Stimulated activated CD4-positive, alpha-beta T cell treated with anti-CD3 and anti-CD28 coated beads, Interleukin-1b, Interleukin-23, amount 100 ng/mL, for 1 hour (primary cell): ENCODE measurements at places on chromosomes 6 and 20.

DNA sequence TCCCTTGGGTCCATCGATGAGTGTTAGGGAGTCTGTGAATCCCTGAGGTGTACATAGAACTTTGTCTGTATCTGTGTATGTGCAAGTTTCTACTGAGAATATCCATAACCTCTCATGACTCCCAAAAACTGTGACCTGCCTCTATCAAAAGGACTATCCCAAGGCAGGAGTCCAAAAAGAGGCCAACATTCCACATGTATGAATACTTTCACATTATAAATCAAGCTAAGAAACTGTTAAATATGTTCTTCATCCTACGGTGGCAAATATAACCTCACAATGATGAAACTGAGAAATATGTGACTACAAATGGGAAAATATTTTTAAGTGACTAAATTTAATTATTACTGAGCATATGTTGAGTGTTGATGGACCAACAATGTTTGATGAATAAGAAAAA lies 16.1 kb upstream of the STX11 start:
- no peak for DNase-seq

DNA sequence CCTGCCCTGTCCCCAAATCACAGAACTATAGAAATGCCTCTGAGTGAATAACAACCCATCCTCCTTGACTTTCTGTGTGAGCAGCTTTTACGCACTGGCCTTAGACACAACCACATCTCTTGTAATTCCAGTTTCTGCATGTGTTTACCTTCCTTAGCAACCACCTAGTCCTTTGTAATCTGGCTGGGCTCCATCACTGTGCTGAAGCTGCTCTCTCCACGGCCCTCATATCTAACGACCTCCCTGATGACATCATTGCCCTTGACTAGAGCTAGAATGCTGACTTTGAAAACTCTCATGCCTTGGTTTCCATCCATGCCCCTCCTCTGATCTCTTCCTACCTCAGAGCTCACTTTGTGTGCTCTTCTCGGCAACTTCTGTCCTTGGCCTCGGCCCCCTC lies 30.5 kb upstream of the GLP1R start:
- DNase-seq, result no peak

DNA sequence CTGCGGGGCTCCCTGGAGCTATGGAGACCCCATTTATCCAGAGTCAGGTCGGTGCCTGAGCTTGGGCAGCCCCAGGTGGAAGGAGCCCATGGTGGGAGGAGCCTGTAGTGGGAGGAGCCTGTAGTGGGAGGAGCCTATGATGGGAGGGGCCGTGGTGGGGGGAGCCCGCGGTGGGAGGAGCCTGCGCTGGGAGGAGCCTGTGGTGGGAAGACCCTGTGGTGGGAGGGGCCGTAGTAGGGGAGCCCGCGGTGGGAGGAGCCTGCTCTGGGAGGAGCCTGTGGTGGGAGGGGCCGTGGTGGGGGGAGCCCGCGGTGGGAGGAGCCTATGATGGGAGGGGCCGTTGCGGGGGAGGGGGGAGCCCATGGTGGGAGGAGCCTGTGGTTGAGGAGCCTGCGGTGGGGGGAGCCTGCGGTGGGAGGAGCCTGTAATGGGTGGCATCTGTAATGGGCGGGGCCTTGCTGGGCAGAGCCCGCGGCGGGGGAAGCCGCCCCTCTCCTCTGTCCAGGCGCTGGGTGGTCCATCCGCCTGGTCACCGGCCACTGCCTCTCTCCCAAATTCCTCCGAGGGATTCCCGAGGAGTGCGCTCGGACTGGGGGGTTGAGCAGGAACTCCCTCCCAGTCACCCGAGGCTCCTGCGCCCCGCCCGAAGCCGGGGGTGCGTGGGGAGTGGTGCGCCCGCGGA lies 567 bp upstream of the FNDC11 start:
- DNase-seq, result peak; percentile 91

GRCh38 chr6:26092443-26092842 lies 5.2 kb downstream of the HFE start:
- DNase-seq, result no peak

- DNase-seq, result no peak
These were observed 239.5 kb downstream of the SLC35F1 start for GRCh38 chr6:118146584-118146983.

GRCh38 chr6:40210628-40211056 lies 276.4 kb upstream of the MOCS1 start:
- no peak for DNase-seq

DNA sequence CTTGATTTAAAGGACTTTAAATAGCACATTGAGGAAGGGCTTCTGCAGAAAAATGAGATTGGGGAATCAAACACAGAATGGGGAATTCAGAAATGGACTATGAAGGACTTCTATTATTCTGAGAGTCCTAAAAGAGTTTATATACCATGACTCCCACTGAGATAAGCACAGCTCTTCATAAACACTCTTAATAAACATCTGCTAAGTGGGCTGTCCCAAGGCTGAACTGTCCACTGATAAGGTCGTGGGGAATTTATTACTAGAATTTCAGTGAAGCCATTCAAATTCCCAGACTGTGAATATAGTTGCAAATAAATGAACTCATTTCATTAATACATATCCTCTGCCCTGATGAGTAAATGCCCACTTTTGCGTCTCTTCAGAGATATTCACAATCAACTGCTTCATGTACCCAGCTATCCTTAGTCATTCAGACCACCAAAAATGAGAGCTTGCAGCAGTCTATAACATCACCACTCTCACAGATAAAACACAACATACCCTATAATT lies 468.2 kb upstream of the RUNX2 start:
- no peak for DNase-seq

- DNase-seq, result no peak
These were observed 136.6 kb downstream of the DTNBP1 start for GRCh38 chr6:15526212-15526701.

DNA sequence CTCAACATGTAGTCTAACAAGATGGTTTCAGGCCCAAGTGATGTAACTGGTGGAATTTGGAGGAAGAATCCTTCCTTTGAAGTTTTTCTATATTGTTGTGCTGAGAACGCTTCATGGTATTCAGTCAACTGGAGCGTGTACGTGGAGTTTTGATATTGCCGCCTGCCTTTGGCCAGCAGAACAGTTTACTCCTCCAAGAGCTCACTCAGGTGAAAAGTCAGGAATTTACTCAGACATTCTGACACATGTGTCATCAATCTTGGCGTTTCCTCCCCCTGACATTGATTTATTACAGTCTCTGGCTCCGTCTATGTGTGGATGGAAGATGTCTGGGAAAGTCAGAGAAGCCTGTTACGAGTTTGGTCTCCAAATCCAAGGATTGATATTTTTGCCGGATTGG lies 19.0 kb upstream of the TGM2 start:
- no peak for DNase-seq

DNA sequence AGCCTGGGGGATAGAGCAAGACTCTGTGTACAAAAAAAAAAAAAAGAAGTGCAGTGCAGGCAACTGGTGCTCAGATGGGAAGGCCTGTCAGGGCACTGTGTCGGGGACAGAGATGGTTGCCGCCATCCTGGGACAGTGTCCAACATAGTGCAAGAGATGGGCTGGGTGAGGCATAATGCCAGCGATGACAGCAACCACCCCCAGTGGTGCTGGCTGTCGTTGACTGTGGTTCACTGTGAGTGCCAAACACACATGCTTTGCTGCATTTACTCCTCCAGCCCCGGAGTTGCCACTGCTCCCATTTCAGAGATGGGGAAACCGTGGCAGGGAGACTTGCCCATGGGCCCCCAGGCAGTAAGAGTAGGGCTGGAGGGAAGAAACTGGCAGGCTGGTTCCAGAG lies 5.2 kb upstream of the C20orf203 start:
- no peak for DNase-seq

- no peak for DNase-seq
These were observed 225.5 kb downstream of the BCKDHB start for GRCh38 chr6:80331974-80332373.

DNA sequence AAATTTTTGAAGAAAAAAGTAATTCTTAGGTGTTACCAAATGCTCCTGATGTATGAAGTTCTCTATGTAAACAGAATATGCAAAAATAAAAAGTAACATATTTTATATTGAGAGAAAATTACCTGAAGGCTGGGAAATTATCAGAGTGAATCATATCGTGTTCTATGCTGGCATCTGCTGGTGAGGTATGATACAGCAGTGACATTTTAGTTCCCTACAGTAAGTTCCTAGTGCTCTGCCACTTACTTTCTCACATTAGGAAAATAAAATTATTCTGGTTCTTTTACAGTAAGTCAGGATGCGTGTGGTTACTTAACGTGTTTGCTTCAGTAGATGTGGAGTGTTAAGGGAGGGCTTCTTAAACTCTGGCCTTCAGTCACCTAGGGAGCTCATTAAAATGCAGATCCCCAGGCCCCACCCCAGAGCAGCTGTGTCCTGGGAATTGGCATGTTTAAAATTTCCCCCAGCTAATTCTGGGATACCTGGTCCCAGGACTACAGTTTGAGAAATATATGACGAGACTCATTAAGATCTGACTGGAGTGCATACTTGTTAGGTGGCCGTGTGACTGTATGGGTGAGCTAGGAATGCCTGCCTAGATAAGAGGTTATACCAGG lies 3.2 kb downstream of the ACTR5 start:
- no peak for DNase-seq

DNA sequence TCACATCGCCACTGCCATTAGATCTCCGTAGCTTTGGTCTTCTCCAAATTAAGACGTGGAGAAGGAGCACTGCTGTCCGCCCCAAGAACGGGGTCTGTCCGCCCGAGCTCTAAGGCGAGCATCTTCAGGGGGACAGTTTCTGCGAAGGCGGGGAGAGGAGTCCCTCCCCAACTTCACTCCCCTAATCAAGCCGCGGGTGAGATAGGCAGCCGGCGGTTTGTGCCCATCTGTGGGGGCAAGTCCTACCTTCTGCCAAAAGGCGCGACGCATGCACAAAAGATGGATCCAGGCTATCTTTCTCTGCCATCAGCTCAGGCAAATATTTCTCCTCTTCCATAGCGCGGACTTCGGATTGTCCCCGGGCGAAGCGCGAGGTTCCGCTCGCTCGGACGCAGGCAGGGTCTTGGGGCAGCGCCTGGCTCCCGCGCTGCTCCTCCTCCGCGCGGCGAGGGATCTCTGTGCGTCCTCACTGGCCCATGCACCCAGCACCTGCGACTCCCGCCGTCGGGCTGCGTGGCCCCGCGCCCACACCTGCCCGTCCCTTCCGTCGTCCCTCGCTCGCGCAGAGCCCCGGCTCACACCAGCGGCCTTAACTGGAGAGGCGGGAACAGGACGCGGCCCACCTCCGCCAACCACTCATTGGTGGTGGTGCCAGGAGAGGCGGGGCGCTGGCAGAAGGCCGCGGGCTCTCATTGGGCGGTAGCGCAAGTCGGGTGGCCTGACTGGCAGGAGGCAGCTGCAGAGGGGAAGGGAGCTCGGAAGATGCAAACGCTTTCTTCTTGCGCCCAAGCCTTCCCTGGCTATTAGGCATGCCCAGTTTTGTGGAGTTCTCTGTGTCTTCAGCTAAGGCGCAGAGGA lies at the start of gene KHDRBS2:
KHDRBS2 (minus strand) TSS at position 614 of the 858 bp plus-strand sequence.
- DNase-seq, result no peak

DNA sequence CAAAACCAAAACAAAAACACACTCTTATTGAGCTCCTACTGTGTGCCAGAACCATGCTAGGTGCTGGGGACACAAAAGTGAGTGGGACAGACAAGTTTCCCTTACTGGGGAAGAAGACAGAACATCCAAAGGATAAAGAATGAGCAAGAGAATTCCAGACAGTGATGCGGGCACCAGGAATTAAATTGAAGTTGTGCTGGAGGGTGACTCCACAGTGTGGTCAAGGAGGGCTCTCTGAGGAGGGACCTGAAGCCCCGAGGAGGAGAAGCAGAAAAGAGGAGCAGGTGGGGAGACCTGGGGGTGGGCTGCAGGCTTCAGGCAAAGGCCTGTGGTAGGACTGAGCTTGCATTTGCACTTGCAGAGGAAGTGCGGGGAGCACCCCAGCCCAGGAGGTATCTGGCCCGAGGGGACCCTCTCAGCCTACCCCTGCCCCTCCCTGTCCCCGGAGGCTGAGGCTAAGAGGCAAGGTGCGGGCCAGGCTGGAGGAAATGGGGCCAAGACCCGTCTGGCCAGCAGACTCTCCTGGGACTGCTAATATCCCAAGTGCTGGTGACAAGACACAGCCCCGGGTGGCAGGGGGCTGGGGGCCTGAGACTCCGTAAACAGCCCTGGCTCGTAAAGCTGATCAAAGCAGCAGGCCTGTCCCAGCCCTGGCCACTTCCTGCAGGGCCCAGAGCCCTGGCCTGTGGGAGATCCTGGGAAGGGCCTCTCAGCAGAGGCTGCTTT lies 57.1 kb downstream of the SNAI1 start:
- DNase-seq, result no peak

GRCh38 chr20:36688630-36689029 lies 42.6 kb upstream of the SLA2 start:
- no peak for DNase-seq

GRCh38 chr6:132084811-132085509 lies 133.8 kb upstream of the CCN2 start:
- no peak for DNase-seq

- no peak for DNase-seq
These were observed 639.2 kb downstream of the RFPL4B start for GRCh38 chr6:112986321-112986720.

DNA sequence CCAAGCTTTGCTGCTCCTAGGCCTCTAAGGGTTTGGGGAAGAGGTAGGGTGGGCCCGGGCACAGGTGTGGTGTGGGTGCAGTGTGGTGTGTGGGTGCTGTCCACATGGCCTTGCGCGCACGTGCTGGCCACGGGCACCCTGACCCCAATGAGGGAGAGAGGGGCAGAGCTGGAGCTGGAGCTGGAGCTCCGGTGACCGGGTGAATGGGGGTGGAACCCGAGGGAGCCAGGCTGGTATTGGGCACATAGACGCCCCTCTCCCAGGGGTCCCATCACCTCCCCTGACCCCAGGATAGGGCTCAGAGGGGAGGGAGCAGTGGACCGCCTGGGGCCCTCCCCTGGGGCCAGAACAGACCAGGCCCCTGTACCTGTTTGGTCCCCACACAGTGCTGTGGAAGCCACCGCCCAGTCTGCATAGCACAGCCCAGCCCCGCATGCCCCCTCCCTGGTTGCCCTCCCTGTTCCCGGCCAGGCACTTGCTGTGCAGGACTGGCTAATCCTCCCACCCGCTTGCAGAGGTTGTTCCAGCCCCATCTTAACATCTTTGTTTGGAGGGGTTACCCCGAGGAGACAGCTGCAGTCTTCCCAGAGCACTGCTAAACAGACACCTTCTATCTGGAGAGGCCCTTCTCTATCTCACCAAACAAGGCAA lies 984 bp downstream of the ADAM33 start:
- DNase-seq, result no peak

DNA sequence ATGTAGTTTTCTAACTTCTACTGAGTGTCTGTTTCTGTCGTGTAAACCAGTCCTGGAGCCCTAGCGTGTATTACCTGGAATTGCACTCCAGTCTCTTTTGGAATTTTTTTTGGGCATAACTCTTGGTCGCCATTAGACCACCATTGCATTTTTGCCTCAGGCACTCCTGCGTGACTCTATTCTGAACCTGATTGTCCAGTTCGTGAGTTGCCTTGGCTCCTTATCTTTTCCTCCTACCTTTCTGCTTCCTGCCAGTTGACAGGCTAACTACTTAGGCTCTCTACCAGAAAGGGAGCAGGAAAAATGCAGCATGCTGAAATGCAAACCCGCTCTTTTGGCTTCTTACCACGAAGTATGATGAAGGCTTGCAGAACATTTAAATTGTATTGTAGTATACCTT lies 490.9 kb upstream of the SOX4 start:
- DNase-seq, result no peak
